Activated CD8-positive, alpha-beta T cell treated with anti-CD3 and anti-CD28 coated beads, Interleukin-2, amount 10 ng/mL, durations not matched to agents 7 days and 5 days (primary cell): ENCODE measurements at places on chromosomes 12 and 14. TPM values are rescaled to one million over a fixed set of nuclear protein-coding genes. Genes with fewer than 3 reads are reported as not detected.

MANSC4 gene
- not detected for total RNA-seq

CLEC2D gene
- total RNA-seq = 282 TPM

RCOR1 gene
- 22.4 TPM for total RNA-seq

RGS6 gene
- 0.16 TPM for total RNA-seq

CDK4 gene
- 146 TPM for total RNA-seq

KCNH3 gene
- total RNA-seq = 5.1 TPM
